Activated CD4-positive, alpha-beta memory T cell treated with anti-CD3 and anti-CD28 coated beads for 36 hours (primary cell): ENCODE measurements at places on chromosomes 16 and 17. TPM values are rescaled to one million over a fixed set of nuclear protein-coding genes. Genes with fewer than 3 reads are reported as not detected.

The OR2C1 gene
- total RNA-seq: not detected

The KRT32 gene
- total RNA-seq: not detected

The CHD9NB gene
- not detected for total RNA-seq

The KCNH6 gene
- not detected for total RNA-seq

The CA7 gene
- 0.12 TPM for total RNA-seq

The NT5C3B gene
- total RNA-seq: 29.5 TPM

The TSPAN10 gene
- 0.45 TPM for total RNA-seq

The NOXO1 gene
- total RNA-seq: not detected

The KIF18B gene
- total RNA-seq: 36.2 TPM

The MILR1 gene
- not detected for total RNA-seq

The SNF8 gene
- total RNA-seq: 93.5 TPM

The ZNF778 gene
- total RNA-seq: 7.4 TPM

The SGCA gene
- 0.59 TPM for total RNA-seq

The CA4 gene
- not detected for total RNA-seq
